ENCODE measurements at places on chromosomes 6 and 20.

DNA sequence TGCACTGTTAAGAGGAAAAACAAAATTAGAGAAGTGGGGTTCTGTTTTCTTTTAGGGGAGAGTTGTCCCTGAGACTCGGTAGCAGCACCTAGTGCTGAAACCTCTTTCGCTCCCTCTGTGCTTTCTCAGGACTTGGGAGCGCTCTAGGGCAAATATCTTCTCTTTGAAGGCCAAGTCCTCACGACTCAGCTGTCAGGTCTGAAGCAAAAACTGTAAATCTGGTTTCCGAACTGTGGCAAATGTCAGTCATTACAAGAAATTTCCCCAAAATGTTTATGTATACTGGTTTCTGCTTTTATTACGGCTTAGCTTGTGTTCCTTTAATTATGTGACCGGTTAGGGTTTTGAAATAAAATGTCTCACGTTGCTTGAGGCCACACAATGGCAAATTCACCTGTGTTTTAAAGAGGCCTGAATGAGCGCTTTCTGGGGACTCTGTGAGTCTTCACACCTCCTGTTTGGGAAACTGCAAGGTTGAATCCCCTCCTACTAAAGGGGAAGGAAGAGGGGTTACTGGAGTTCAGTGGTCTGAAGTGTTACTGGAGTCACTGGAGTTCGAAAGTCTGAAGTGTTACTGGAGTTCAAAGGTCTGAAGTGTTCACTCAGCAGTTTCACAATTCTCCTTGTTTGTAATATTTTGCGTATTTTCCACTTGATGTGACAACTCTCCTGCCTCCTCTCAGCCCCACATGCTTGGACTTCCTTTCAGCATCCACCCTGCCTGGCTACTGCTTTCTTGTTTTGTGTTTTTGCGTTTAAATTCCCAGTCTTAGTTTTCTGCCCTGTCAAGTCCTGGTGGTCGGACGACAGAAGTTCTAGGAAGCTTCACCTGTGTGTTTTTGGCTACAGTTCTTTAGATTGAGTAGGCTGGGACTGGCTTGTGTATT, 1.6 kb downstream of the SMPDL3A start:
- peak; percentile 37 for DNase-seq

DNA sequence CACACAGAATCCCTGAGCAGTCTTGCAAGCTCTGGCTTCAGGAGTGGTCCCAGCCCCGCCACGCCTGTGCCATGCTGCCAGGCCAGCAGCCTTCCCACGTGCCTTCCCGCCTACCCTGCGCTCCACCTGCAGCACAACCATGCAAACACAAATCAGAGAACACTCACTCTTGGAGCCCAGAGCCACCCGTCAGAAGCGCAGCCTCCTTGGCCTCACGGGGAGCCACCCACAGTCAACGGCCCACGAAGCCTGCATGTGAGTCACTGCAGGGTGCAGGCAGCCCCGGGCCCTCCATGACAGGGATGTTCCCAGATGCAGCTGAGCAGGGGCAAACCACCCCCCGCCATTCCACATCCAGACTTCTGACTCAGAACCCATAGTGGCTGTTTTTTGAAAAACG, 217.0 kb downstream of the DLL1 start:
- no peak for DNase-seq

- no peak for DNase-seq
Observed at GRCh38 chr20:11918391-11918845, 725 bp downstream of the BTBD3 start.

GRCh38 chr6:89836639-89837222, 7.1 kb downstream of the CASP8AP2 start:
- DNase-seq, result no peak

GRCh38 chr20:52118016-52118623, 73.5 kb downstream of the ZFP64 start:
- no peak for DNase-seq

DNA sequence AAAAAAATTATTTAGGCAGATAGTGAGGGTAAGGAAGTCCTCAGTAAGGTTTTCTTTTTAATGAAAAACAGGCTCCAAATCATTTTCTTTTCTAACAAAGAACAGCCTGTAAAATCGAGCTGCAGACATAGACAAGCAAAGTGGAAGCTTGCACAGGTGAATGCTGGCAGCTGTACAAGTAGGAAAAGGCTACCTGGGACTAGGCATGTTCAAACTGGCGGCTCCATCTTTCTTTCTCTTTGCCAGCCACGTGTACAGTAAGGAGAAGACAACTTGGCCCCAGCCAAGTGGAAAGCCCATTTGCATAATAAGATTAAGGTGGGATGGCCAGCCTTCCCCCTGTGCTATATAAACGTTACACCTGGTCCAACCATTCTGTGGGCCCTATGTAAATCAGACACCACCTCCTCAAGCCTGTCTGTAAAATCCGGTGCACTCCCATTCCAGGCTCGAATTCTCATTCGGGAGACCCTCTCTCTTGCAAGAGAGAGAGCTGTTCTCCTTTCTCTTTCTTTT, 27.0 kb upstream of the SLC2A12 start:
- DNase-seq, result no peak

DNA sequence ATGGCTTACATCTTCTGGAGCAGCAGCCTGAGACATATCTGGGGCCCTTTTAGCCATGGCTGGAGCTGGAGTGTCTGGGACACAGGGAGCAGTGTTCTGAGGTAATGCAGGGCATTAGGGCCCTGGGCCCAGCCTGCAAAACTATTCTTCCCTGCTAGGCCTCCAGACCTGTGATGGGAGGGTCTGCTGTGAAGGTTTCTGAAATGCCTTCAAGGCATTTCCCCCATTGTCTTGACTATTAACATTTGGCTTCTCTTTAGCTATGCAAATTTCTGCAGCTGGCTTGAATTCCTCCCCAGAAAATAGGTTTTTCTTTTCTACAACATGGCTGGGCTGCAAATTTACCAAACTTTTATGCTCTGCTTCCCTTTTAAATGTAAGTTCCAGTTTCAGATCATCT, 61.5 kb downstream of the EDN1 start:
- no peak for DNase-seq

DNA sequence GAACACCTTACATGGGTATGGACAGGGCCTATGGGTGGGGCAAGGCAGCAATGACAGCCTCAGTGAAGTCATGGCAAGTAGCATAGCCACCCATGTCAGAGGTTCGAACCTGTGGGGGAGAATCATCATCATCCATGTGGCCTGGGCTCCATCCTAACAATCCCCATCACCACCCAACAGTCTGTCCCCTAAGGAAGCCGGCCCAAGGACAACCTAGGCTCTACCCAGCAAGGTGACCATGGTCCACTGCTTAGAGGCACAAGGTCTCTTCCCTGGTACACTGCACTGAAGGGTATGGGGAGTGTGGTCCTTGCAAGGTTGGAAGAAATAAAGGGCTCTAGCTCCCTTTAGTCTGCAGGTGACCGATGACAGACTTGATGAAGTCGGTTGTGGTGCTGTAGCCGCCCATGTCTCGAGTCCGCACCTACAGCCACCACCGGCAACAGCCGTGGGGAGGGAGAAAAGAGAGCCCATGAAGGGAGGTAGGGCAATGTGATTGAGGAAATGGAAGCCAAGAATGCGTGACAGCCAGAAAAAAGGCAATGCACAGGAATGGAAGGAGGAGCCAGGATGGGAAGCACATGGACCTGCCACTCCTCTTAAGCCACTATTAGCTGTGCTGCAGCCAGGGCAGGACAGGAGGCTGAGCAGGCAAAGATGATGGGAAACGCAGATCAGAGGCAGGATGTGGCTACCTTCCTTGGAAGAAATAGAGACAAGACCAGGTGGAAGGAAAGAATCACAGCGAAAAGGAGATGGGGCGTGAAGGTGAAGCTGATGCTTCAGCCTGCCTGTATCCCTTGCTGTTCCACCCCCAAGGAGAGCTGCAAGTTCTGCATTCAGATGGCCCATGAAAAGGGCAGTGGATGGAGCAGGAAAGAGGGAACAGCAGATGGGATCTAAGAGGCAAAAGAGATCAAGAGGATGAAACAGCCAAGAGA, 5.3 kb downstream of the IDH3B start:
- DNase-seq, result no peak

DNA sequence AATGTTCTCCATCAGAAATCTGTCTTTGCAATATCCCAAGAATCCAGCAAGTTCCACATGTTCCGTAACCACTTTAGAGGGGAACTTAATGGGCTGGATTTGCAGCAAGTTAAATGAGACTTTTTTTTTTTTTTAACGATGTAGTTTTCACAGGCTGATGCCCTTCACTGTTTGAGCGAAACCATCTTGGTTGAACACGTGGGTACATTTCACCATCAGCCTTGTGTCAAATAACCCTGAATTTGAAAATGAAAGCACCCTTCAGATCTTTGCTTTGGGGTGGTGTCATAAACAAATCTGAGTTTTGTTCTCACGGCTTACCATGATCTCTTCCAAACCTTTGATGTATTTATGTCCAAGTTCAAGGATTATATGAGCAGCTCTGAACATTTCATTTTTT, 73.7 kb upstream of the EXOC2 start:
- DNase-seq, result no peak

- no peak for DNase-seq
Observed at GRCh38 chr6:113625850-113626249, 231.3 kb upstream of the MARCKS start.

- DNase-seq, result no peak
Observed at GRCh38 chr6:144651234-144651633, 366.1 kb downstream of the UTRN start.

DNA sequence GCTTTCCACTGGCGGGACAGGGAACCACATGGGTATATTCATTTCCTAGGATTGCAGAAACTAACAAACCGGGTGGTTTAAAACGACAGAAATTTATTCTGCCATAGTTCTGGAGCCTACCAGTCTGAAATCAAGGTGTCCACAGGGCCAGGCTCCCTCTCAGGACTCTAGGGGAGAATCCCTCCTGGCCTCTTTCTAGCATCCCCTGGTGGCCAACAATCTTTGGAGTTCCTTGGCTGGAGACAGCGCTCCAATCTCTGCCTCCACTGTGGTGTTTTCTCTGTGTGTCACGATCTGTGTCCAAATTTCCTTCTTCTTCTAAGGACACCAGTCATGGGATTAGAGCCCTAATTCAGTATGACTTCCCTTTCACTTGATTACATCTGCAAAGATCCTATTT, 95.0 kb downstream of the SCML4 start:
- DNase-seq, result no peak

DNA sequence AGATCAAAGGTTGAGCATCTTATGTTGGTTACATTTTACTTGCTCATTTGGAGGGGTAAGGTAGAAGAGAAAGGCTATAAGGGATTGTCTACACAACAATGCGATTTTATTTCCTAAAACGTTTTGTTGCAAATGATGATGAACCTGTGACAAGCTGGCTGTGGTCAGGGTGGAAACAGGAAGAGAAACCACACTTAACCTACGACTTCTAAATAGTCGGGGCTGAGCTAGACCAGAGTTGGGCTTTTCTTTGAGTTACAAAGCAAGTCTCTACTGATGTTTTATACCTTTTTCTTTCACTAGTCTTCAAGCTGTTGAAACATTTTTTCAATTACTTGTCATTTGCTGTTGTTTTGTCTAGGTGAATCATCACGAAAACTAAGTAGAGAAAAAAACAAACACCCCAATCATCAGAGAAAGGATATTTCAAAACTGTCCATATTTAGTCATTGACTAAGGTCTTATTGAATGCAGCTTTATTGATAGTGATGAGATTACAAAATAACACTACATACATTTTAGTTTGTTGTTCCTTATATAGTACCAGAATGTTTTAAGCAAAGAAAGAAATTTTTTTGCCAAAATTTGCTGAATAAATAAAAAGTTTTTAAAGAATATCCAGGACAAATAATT, 18.0 kb downstream of the KLHL31 start:
- DNase-seq, result no peak

DNA sequence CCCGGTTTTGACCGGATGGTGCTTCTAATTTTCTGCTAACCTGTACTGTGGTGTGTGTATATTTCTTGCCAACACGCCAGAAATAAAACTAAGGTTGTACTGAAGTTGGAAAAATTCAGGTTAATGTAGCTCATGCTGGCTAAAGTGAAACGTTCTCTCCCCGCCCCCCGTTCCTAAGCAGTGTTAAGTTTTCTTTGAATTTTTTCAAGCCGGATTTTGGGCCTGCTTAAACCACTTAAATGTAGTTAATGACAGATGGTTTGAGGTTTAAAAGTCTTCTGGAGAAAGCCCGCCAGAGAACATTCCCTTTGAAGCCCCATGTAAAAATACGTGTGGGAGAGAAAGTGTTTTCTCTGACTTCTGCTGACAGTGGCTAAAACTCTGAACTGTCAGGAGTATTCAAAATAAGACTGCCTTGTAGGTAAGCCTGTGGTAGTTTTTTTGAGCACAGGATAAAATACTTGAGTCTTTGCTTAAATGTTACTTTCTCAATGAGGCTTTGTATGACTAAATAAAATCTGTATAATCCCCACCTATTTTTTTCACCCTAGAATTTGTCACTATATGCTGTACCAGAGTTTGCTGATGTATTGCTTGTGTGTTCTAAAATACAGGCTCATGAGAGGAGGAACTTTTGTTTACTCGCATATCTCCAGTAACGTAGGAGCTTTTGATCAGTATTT, 101.3 kb downstream of the OR2B2 start:
- no peak for DNase-seq

DNA sequence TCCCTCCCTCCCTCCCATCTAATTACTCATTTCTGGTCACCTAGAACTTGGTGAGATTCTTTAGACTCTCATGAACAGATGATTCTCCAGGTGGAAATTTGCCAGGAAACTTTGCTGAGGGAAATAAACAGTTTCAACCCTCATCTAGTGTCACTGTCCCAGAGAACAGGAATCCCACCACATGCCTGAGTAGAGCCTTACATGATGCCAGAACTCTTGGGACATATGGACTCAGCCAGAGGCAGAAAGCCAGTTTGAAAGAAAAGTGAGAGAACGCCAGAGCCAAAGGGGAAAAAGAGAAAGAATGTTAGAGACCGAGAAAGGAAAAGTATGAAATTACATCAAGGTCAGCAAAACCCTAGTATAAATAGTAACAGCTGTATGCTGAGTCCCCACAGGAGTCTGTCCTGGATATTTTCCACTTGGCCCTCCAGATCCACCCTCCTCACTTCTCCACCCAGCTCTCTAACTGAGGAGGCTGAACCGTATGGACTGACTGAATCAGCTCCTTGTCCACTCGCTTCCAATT, 127.5 kb upstream of the COL21A1 start:
- DNase-seq, result no peak

DNA sequence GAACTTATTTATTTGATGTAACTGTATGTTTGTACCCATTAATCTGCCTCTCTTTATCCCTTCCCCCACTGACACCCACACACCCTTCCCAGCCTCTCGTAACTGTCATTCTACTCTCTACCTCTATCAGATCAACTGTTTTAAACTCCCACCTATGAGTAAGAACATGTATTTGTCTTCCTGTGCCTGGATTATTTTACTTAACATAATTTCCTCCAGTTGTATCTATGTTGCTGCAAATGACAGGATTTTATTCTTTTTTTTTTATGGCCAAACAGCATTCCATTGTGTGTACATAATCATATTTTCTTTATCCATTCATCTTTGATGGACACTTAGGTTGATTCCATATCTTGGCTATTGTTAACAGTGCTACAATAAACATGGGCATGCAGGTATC, 49.3 kb downstream of the PHACTR2 start:
- DNase-seq, result no peak

Data from globus pallidus (tissue), 1 donor.